ENCODE measurements at places on chromosomes 6 and 20.

DNA sequence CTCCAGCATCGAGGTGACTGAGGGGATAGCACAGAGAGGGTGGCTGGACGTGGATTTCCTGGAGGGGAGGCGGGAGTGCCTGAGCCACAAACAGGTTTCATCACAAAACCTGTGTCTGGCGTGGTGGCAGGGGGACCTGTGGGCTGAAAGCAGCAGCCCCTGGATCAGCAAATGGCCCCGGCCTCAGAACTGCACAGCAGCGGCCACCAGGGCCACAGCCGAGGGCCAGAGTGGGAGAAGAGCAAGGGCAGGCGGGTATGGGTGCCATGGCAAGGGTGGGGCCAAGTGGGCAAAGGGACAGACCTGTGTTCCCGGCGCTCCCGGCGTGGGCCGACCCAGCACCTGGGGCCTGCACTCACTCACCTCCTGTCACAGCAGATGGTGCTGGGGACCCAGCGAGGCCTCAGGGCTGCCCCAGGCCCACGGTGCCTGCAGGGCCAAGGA lies 19.0 kb downstream of the NTSR1 start:
- no peak for DNase-seq

- no peak for DNase-seq
Observed at GRCh38 chr20:14555676-14556075, 218.3 kb upstream of the FLRT3 start.

GRCh38 chr6:161171207-161171606 lies 102.7 kb downstream of the AGPAT4 start:
- DNase-seq, result no peak

GRCh38 chr6:21998582-21998981 lies 298.3 kb downstream of the PRL start:
- DNase-seq, result no peak

DNA sequence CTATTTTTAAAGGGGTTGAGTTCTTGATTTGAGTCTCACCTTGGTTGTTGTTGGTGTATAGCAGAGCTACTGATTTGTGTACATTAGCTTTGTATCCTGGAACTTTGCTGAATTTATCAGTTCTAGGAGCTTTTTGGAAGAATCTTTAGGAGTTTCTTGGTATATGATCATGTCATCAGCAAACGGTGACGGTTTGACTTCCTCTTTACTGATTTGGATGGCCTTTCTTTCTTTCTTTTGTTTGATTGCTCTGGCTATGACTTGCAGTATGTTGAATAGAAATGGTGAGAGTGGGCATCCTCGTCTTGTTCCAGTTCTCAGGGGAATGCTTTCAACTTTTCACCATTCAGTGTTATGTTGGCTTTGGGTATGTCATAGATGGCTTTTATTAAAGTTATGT lies 64.0 kb downstream of the CDYL start:
- no peak for DNase-seq

DNA sequence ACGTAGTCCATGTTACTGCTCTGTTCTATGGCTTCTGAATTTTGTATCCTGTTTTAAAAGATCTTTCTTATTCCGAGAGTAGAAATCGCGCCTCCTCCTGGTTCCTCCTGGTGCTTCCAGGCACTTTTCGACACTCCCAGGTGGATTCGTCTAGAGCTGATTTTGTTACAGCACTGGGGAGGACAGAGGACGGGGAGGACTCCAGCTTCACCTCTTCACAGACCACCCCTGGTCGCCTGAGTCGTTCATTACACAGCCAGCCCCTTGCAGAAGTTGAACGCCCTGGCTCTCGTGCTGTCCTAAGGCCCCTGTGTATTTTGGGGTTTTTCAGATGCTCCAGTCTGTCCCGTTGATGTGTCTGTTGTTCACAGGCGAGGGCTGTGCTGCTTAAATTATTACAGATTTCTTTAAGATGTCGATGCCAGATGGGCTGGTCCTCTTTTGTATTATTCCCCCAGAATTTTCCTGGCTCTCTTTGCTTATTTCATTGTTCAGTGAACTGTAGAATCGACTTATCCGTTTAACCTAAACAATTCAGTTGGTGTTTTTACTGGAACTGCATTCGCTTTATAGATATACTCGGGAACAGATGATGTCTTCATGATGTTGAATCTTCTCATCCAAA lies 30.5 kb downstream of the COL20A1 start:
- no peak for DNase-seq

- no peak for DNase-seq
Observed at GRCh38 chr6:1251198-1252155, 60.4 kb upstream of the FOXQ1 start.

GRCh38 chr20:5153612-5154542 lies 27.1 kb downstream of the CDS2 start:
- no peak for DNase-seq

All from AG04449 (cell line).